ENCODE measurements at places on chromosomes 6 and 20.

- DNase-seq: no peak
Observed at GRCh38 chr6:169312658-169313346, 59.2 kb upstream of the THBS2 start.

DNA sequence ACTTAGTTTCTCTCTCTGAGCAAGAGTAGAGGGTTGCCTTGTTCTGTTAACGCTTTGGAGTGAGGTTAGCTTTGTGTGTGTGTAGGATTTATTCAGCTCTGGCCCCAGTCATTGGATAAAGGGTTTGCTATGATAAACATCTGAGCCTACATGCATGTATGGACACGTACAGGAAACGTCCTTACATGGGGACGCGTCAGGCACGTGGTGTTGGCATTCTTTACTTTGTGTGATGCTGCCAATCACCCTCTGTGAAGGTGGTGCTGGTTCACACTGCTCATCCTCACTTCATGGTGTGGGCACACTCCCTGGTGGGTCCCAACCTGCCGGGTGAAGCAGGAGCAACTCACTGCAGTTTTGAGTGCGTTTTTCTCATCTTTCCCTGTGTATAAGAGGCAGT lies 53.4 kb upstream of the CD93 start:
- peak; percentile 3 for DNase-seq

- no peak for DNase-seq
Observed at GRCh38 chr6:165308926-165309731, at the start of gene C6orf118. TSS of gene C6orf118 (minus strand) at chr6:165309605. CDS start at chr6:165309586, 19 bp downstream.

DNA sequence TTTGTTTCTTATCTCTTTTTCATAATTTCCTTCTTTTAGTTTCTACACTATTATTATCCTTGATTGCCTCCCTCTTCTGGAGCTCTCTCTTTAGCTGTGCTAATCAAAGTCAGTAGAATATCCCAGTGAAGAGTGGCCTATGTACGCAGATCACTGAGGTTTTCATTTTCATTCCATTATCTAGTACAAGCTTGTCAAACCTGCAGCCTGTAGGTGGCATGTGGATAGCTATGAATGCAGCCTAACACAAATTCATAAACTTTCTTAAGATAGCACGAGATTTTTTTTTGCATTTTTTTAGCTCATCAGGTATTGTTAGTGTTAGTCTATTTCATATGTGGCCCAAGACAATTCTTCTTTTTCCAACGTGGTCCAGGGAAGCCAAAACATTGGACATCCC lies 825.7 kb upstream of the MAP3K7 start:
- DNase-seq: no peak

DNA sequence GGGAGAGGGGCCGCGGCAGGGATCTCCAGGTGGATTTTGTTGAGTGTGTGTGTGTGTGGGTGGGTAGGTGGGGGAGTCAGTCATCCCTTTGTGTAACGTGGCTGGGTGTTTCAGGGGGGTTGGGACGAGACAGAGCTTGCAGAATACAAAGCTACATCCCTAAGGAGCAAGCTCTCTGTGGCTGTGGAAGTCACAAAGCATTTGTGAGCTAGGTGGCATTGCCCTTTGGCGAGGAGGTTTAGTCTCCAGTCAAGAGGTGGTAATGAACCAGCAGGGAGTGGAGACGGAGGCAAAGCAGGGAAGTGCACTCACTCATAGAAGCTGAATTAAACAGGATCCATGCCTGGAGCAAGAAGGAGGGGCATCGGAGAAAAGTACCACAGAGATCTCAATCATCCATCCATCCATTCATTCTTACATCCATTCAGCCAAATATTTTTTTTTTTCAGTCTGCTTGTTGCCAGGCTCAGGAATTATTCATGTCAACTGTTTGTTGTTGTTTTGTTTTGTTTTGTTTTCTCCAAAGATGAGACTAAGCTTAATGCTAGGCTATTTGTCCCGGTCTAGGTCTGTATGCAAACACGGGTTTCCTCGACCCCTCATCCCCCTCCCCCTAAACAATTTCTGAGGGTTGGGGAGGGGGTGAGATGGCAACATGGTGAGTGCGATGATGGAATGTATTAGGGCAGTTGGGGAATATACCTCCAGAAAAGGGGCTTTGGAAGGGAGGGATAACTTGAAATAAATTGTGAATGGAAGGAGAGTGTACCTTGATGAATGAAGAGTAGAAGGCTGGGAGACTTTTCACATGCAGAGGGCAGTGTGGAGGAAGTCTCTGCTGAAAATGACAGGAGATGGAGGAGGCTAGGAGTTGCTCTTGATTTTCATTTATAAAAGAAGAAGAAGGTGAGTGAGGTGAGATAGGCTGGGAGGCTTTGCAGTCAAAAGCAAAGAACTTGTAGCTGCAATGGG lies 1.0 kb downstream of the HCRTR2 start:
- DNase-seq: no peak

- no peak for DNase-seq
Observed at GRCh38 chr6:28347119-28347518, 2.6 kb upstream of the ZKSCAN3 start.

DNA sequence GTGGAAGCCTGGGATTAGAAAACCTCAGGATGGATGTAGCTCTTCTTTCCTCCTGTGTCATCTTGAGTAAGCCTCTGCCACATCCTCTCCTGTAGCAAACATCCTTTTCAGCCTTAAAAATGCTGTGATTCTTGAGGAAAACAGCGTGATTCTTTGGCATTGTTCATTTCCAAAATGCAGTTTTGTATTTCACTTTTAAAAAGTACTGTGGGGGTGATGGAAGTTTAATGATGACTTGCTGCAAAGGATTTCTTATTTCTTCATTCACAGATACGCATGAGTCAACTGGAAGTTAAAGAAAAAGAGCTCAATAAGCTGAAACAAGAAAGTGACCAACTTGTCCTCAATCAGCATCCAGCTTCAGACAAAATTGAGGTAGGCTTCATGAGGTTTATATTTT lies 23.9 kb upstream of the SNRNP48 start:
- no peak for DNase-seq

Data from aorta (tissue), 5 donors.